ENCODE measurements at places on chromosomes 4 and X.
A peak's percentile ranks its signal among the peaks of the same experiment; 100 is the strongest.

DNA sequence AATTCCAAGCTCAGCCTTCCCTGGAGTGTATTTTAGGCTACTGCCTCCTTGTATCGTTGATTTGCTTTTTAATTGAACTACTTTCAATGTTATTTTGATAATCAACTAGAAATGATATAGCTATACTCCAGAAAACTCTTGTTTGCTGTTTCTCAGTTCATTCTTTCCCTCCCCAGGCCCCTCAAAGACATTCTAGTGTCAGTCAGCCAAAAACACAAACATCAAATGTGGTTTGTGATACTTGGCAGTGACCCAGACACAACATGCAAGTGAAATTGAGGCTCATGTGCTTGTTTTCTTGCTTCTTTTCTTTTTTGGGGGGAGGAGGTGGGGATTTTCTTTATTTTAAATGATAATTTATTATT is 7.6 kb downstream of the FAT4 start:
- DNase-seq, result peak; percentile 71

DNA sequence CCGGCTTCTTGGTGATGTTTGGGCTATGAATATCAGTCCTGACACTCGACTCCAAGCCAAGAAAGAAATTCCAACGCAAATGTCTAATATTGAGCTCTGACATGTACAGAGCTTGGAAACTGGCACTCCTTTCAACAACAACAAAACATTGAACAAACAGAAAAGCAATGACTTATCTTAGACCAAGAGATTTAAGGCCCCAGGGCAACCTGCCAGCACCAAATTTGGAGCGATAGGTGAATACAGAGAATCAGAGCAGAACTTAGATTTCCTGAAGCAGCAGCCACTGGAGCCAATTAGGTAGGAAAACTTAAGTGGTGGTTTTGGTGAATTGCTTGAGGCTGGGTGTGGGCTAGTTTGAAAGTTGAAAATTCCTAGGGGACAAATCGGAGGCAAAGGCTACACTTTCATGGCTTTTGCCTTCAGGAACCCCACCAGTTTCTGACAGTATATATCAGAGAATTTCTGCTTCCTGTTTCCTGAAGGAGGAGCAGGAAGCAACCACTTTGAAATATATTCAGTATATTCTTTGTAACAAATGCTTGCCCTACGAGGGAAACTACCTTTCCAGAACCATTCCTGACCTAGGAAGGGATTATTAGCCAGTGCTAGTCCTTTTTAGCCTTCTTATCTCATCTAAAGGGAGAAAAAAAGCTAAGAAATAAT is 10.1 kb upstream of the FMR1 start:
- DNase-seq, result no peak

DNA sequence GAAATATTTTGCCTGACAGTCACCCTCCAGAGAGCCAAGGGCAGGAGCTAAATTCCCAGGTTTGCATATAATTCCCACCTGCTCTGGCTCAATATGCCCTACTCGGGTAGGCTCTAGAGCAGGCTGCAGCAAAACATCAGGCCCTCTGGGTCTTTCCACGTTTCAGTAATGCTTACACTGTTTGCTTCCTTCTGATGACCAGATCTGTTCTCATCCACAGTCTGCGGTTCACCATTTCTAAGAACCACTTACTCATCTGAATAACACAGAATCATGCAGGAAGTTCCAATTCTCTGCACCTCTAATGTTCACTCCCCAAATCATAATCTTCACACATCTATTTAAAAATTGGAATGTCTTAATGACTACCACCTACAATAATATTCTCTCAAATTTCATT is 141.4 kb downstream of the PPP3CA start:
- DNase-seq, result no peak

GRCh38 chr4:1521821-1522361 is 115.6 kb upstream of the NKX1-1 start:
- DNase-seq, result no peak

DNA sequence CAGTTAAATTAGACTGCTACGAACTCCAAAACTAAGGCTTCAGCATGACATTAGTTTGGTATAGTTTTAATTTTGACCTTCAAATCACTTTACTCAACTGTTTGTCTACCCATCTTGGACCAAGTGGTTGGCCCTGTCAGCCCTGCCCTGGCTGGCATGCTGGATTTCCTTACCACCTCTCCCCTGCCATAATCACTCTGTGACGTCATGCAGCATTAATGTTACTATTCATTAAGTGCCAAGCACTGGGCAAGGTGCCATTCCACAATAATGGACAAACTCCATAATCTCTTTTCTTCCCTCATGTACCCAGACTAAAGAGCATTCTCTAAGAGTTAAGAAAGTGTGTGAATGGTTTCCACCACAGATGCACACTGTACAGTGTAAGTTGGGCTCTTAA is 277.0 kb upstream of the INTU start:
- peak; percentile 18 for DNase-seq

- DNase-seq, result no peak
Measured at GRCh38 chr4:152776352-152776751, 3.2 kb downstream of the TIGD4 start.

DNA sequence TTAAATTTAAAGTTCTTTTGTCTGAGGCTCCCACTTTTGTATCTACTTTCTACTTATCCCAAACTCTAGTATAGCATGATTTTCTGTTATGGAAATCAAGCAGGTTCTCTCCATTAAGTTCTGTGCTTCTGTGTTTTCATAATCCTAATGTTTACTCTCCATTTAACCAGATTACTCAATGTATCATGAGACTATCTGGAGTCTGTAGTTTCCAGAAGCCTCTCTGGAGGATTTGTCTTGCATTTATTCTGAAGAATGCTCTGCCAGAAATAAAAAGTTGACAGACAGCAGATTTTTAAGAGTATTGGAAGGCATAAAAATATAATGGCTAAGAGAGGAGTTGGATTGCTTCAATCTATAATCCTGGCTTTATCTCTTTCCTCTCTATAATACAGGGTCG is 39.2 kb upstream of the PLS3 start:
- no peak for DNase-seq

DNA sequence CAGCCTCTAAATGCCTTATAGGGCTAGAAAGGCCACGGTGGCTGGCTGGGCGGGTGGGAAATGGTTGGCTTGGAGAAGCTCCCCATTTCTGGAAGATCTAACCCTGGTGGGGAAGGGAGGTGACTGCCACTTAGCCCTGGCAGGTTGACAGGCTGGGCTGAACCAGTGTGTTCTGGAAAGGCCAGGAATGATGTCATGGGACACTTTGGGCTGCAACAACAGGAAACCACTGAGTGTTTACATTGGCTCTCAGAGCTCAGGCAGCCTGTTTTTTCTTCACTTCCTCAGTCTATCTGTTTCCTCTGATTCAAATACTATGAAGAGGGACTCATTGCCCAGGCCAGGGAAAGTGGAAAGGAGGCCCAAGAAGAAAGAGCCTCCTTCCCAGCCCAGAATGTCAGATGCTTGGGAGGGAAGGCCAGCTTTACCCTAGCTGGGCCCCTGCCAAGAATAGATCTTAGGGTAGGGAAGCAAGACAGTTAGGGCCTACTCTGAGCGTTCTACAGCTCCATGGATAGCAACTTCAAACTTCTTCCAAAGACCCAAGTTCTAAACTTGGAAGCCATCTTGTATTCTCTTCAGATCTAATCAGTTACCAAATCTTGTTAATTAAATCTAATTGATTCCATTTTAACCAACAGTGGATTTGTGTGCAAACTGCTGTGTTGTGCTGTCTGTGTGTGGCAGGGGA is 65.8 kb upstream of the MSN start:
- DNase-seq, result peak; percentile 19

DNA sequence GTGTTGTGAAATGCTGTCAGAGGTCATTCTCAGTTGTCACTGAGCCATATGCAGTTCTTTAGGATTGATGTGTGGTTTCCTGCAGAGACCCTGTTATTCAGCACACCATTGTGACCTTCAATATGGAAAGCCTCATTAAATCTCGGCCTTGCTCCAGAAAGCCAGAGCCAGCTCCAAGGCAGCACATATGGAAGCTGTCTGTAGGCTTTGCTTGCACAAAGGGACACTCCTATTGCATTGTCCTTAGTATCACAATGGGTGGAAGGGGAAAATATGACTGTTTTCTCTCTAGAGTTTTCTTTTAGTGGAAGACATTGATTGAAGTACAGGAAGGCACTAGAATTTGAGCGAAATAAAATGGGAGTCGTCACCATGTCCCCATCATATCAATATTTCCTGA is 179.0 kb downstream of the CEP135 start:
- peak; percentile 36 for DNase-seq

- peak; percentile 83 for DNase-seq
Measured at GRCh38 chr4:8594097-8595038, 1.8 kb downstream of the CPZ start.

GRCh38 chrX:70402721-70403120 is 20.4 kb upstream of the GDPD2 start:
- no peak for DNase-seq

- no peak for DNase-seq
Measured at GRCh38 chrX:83658731-83659130, 150.6 kb downstream of the POU3F4 start.

- no peak for DNase-seq
Measured at GRCh38 chr4:153450544-153450917, 15.6 kb upstream of the TMEM131L start.

- peak; percentile 23 for DNase-seq
Measured at GRCh38 chr4:41146716-41147506, 67.4 kb downstream of the APBB2 start.

GRCh38 chr4:40629401-40630334 is at the start of gene RBM47:
Gene RBM47, minus strand, starts transcription at chr4:40629864. Its CDS starts 190,971 bp downstream, at chr4:40438893.
- peak; percentile 72 for DNase-seq

GRCh38 chr4:157996061-157997028 is 176.5 kb downstream of the GASK1B start:
- DNase-seq, result no peak

- no peak for DNase-seq
Measured at GRCh38 chr4:112771-113170, 11.5 kb upstream of the ZNF718 start.

DNA sequence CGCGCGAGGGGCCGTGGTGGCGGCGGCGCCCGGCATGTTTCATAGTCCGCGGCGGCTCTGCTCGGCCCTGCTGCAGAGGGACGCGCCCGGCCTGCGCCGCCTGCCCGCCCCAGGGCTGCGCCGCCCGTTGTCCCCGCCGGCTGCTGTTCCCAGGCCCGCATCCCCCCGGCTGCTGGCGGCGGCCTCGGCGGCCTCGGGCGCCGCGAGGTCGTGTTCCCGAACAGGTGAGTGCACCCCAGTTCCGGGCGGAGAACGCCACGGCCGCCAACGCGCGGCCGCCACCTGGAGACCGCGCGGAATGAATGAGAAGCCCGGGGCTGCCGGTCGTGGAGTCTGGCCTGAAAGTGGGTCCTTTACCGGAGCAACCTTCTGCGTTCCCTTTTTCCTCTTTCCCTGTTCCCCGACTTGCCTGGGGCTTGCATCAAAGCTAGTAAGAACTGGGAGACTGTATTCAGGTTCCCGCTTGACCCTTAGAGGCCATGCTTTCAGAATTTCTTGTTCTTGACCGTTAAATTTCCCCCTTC is 429 bp downstream of the NOCT start:
- peak; percentile 63 for DNase-seq

DNA sequence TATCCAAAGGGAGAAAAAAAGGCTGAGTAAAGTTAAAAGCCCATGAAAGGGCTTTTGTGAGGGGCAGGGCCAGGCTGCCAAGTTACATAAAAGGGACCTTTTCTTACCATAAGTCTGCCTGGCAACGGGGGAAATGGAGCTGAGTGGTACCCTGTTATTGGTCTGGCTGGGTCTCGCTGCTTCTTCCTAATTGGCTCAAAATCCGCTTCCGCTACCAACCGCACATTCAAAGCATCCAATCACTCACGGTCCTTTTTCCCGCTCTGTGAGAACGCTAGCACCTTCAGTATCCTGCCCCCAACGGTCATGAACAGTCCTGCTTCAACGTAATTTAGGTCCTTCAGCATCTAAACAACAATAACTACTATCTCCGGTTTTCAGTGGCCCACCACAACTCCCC is 611 bp downstream of the TEX11 start:
- no peak for DNase-seq
